ENCODE measurements at places on chromosomes 12 and 14.

DNA sequence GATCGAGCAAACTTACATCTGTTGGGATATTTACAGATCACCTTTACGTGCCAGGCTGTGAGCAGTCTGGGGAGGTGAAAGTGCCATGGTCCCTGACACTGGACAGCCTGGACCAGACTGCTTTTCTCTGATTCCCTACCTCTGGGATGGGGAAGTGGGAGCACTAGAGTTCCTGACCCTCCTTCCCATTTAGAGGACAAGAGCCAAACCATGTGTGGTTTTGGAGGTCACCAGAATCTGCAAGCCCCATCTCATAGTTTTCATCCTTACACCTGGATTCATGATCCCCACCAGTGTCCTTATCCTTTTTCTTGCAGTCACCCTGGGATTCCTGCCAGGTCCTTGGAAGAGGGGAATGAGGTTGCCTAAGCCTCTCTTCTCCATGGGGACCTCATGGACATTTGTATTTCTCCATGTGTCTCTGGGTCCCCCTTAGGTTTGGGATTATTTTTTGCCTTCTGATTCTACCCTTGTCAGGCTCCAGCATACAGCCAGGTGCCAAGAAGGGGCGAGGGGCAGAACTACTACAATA is 1.5 kb upstream of the WNT10B start:
- no peak for DNase-seq

DNA sequence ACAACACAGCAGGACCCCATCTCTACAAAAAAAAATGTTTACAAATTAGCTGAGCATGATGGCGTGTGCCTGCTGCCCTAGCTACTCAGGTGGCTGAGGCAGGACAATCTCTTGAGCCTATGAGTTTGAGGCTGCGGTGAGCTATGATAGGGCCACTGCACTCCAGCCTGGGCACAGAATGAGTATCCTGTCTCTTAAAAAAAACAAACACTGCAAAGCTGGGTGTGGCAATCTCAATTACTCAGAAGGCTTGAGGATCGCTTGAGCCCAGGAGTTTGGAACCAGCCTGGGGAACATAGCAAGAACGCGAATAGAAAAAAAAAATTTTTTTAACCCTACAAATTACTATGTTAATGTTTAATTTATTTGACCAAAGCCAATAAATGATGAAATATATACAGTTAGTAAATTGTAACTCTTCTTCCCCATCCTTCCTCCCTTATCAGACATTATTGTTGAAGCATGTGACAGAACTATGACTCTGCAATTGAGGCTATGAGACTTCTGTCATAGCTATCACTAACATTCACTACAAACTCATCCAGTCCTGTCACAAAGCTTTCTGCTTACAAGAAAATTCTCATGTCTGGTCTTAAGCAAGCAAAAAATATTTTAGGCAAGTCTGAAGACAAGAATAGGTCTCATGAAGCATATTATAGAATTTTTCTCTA is 9.8 kb downstream of the BTBD7 start:
- DNase-seq = no peak

DNA sequence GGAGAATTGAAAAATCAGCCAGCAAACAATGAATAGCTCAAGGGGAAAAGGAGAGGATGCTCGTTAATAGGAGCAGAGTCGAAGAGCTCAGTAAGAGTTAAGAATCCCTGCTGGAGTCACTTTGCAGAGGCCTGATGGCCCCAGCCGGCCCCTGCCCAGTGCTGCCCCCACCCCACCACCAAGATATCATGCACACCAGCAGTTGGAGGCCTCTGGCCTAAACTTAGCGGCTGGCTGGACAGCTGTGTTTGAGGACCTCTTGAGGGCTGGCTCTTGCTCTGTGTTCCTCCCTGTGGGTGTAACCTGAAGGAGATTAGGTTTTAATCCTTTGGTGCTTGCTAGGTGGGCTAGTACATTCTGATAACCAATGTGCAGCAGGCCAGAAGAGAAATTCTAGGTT is 142.0 kb downstream of the PLXNC1 start:
- no peak for DNase-seq

GRCh38 chr14:90695997-90696660 is 120.1 kb downstream of the TTC7B start:
- DNase-seq = no peak

- DNase-seq = no peak
These were observed 105.2 kb downstream of the BICD1 start for GRCh38 chr12:32211900-32212156.

- DNase-seq = no peak
These were observed at the start of gene PRKCH for GRCh38 chr14:61321385-61322010. Gene PRKCH, plus strand, starts transcription at chr14:61321579. Its CDS starts 523 bp downstream, at chr14:61322102.

DNA sequence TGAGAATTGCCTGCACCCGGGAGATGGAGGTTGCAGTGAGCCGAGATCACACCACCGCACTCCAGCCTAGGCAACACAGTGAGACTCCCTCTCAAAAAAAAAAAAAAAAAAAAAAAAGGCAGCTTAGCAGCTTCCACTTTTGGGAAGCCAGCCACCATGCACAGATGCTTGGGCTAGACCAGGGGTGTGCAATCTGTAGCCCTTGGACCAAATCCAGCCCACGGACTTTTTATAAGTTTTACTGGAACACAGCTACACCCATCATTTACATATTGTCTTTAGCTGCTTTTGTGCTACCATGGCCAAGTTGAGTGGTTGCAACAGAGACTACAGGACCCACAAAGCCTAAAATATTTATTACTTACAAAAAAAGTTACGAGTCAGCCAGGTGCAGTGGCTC is 6.7 kb downstream of the CIT start:
- DNase-seq = no peak

DNA sequence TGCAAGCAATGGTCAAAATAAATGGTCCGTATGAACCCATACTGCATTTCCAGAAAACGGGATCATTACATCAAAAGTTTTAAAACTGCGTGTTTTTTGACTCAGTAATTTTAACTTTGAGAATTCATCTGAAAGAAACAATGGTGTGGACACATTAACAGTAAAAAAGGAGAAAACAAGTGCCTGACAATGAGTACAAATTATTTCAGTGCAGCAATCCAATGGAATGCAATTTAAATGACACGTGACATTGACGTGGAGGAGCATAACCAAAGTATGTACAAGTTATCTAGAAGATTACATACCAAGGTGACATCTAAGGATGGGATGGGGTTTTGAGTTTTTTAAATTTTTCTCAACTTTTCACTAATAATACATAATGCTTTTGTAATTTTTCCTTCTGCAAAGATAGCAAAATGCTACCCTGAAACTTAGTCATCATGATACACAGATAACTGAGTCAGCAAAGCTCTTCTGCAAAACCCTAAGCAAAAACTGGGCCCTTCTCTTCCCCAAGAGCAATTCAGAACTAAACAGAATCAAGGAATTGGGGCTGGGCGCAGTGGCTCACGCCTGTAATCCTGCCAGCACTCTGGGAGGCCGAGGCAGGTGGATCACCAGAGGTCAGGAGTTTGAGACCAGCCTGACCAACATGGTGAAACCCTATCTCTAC is 20.4 kb downstream of the HNRNPC start:
- no peak for DNase-seq

- no peak for DNase-seq
These were observed 157.6 kb upstream of the MDGA2 start for GRCh38 chr14:47833011-47833410.

GRCh38 chr12:67752226-67752732 is 103.7 kb downstream of the DYRK2 start:
- DNase-seq = no peak

- no peak for DNase-seq
These were observed 234.2 kb upstream of the RGS6 start for GRCh38 chr14:71698027-71698426.

- no peak for DNase-seq
These were observed 6.0 kb upstream of the KRT71 start for GRCh38 chr12:52558781-52559445.

- DNase-seq = no peak
These were observed 34.6 kb downstream of the LMNTD1 start for GRCh38 chr12:25518512-25518911.

GRCh38 chr12:52358575-52359350 is 8.5 kb downstream of the KRT85 start:
- no peak for DNase-seq

- no peak for DNase-seq
These were observed 95.0 kb downstream of the INSM2 start for GRCh38 chr14:35628989-35629388.

DNA sequence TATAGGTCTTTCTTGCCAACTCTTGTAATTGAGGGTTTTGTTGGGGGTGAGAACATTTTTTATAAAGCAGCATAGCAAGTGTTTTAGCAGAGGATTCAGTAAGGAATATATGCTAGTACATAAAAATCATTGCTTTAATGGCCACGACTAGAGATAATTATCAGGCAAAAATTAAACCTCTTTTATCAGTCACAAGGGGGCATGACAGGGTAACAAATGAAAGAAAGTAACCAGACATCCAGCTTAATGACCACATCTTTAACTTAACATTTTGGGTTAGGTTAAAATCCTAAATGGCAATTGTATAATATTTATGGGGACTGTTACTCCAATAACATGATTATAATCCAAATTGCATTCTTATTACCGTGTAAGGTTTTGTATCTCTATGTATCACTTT is 119.6 kb downstream of the LRRIQ1 start:
- no peak for DNase-seq

GRCh38 chr14:21184254-21184653 is 28.4 kb upstream of the OR5AU1 start:
- no peak for DNase-seq

DNA sequence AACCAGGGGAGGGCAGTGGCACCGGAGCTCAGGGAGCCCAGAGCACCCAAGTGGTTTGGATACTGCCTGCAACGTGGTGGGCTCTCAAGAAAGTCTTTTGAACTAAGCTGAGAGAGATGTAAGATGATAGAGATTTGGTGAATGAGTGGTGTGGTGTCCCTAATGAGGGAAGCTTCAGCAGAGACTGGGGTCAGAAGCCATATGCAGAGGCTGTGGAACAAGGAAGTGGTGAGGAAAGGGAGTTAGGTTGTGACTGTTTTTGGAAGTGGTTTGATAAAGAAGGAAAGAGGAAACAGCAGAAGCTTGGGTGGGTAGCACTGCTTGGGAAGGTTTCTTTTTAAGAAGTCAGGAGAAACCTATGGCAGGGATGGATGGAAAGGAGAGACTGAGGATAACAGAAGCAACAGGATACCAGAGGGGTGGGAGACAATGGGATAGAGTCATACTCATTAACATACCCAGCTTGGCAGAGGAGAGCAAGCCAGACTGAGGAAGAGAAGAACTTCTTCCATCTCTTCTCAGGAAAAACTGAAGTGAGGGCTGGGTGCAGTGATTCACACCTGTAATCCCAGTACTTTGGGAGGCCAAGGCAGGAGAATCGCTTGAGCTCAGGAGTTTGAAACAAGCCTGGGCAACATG is 24.1 kb downstream of the SLC4A8 start:
- DNase-seq = no peak

DNA sequence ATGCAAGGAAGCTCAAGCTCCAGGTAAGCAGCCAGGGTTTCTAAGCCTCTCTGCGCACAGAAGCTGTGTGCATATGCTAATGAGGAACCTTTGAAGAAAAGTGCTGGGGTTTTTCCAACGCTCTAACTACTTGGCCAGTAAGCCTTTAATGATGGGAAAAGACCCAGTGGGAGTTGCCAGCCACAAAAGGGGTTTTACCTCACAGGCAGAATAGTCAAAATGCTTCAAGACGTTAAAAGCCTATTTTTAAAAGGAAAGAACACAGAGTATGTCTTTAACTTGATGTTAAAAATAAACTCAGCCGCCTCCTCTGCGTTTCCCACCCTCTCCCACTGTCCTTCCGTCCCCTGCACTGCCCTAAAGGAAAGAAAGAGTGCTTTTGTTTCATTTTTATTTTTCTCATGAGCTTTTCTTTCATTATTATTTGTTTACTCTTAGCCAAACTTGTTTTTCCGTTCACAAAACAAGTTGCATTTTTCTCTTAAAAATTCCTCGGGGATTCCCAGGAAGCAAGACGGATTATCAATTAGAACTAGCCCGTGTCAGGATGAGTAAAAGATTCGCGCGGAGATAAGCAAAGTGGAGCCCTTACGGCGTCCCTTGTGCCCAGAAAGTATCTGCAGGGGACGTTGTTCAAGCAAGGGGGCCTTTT is 209.8 kb upstream of the NUDT4 start:
- DNase-seq = no peak

DNA sequence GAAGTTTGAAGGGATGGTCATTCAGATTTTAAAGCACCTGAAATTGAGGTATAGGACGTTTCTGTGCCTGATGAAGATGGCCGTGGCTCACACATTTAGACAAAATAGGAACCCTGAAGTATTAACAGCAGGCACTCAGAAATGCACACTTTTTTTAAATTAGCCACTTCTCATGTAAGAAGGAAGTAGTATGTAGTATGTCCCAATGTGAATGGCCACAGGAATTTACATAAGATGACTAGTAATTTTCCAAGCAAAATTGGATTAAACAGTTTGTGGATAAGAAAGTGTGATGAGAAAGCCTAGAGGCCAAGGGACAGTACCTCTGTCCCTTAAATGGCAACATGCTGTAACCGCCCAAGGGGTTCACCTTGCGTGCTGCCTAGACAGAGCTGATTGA is 1.8 kb upstream of the MIS18BP1 start:
- no peak for DNase-seq

- no peak for DNase-seq
These were observed 161.3 kb downstream of the ZFP36L1 start for GRCh38 chr14:68631394-68632053.

DNA sequence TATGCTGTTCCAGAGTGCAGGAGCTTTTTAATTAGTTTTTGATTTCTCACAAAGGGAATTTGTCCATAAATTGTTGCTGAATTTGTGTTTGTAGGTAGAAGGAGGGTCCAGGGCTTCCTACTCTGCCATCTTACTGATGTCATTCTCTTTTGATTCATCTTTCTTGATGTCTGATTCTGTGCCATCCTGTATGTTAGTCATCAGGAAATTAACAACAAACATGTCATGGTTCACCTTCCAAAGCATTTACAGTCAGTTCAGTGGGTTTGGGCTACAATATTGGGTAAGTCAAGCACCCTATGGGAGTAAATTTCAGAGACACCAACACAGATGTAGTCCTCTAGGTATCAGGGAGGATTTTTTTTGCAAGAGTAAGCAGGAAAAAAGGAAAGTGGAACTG is 135.2 kb upstream of the SLC38A2 start:
- DNase-seq = no peak

GRCh38 chr14:95519699-95520098 is 3.2 kb upstream of the SYNE3 start:
- peak; percentile 80 for DNase-seq

DNA sequence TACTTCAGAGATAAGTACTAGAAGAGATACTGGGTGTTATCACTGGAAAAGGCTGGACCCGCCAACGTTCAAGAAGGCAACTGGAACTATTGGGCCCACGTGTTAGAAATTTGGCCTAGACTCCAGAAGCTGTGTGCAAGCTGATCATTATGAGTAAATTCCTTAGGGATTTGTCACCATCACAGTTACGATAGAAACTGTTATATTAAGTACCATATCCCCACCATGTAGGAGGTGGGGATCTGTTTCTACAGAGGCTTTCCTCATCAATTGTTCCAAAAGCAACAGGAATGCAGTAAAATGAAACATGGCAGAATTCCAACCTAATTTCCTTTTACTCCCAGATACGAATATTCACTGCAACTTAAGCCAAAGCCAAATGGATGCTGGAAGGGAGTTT is 170.7 kb downstream of the NOVA1 start:
- DNase-seq = no peak
